ENCODE measurements at places on chromosomes 12 and 14. TPM values are rescaled to one million over a fixed set of nuclear protein-coding genes. Genes with fewer than 3 reads are reported as not detected.

DNA sequence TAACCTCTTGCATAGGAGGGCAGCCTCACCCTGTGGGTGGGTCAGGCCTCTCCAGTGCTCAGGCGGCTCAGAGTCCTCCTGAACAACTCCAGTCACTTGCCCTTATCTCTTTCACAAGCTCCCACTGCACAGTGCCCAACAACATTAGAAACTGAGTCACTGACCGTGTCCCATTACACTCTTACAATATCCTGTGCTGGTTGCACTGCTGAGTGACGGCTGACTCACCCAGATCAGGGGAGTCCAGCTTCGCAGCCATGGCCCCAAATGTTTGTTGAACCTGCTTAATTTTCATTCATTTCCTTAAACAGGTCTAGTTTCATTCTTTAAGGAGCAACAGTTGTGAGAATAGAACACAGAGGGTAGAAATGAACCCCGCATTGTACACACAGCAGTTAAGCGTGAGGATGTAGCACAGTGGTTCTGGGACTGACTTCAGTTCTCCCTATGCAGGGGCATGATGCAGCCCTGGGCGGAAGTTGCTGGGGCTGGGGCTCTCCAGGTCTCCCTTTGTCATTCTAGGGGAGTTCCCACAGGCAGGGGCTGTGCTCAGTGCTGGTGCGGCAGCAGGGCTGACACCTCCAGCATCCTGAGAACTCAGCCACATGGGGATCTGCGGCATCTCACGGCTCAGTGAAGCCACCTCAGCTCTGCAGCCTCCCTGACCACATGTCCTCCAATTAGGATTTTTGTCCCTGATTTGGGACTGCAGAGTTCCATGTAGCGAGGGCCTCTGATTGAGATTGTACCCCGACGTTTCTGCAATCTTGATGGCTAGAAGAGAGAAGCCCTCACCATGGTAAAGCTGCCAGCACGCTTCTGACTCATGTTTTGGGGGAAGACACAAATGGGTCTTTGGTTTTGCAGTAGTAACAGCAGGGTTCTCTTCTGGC, 16.1 kb downstream of the GPR68 start:
- DNase-seq, result peak; percentile 83

GRCh38 chr12:62192180-62192902, 67.9 kb upstream of the USP15 start:
- peak; percentile 93 for DNase-seq

DNA sequence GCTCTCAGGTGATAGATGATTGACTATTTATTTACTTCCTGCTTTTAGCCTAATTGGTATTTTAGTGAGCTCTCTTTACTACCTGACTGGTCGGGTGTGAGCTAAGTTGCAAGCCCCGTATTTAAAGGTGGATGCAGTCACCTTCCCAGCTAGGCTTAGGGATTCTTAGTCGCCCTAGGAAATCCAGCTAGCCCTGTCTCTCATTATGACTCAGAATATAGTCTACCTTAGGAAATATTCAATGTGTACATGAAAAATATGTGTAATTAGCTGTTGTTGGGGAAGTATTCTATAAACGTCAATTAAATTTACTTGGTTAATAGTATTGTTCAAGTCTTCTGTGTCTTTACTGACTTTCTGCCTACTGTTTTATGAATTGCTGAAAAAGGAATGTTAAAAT, 306.9 kb upstream of the DIO2 start:
- DNase-seq, result no peak

The GPR137C gene
- total RNA-seq, result 5.2 TPM

The ACRBP gene
- 2.2 TPM for total RNA-seq

The SLC22A17 gene
- total RNA-seq, result 52.6 TPM

The TAS2R50 gene
- 5.7 TPM for total RNA-seq

Data from GM23338 (cell line).